SK-N-SH treated with all-trans-retinoic acid at 6 μM for 48 hours (cell line): ENCODE measurements at places on chromosomes 4 and X.

GRCh38 chrX:20753076-20753475, 486.4 kb upstream of the RPS6KA3 start:
- ATAC-seq = no peak

DNA sequence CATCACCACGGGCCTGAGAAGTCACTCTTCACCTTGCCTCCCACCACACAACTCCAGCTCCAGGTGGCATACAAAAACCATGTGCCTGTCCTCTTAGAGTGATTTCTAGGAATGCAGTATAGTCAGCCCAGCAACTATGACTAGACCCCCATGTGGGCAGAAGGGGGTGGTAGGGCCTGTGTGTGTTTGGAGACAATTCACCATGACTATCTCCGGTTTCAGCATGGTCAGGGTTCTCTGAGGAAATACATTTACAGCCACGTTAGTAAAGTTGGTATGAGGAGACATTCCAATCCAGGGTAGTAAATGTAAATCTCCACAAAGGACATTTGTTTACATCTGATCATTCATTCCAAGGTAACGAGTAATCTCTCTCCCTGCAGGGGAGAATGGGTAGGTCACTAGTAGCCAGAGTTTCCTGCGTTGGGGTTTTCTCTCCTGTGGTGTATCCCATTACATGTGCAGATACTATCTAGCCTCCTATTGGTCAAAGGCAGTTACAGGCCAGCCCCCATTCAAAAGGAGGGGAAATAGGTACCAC, 4.2 kb upstream of the MTMR1 start:
- ATAC-seq = peak; percentile 92

DNA sequence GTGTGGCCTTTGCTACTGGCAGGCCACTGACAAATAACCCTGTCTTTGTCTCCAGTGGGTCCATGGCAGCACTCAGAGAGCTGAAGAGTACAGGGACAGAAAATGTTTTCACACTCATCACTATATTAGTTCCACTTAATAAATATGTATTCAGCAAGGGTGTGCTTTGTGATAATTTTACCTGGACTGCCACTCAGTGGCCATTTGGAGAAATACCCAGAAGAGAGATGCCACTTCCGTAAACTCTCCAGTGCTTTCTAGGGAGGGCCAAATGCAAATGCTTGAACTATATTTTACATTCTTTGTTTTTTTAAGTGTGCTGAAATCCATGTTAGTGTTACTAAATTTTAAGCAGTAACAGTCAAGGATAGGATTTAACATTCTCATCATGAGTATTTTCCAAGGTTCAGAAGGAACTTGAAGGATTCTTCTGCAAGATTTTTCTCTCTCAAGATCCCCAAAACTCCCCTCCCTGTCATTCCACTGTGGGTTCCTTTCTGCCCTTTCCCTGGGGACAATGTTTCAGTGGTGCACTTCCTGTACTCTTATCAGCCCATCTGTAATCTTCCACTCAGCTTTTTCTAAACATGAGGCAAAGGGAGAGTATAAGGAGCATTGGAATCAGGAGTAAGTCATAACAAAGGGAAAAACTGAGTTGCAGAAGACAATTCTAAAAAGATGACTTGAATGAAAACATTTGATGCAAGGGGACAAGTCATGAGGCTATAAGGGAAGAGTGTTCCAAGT, 46.0 kb downstream of the TFDP3 start:
- ATAC-seq = 0 out of 3 replicates have a peak, but pooled peaks have one; percentile 57

DNA sequence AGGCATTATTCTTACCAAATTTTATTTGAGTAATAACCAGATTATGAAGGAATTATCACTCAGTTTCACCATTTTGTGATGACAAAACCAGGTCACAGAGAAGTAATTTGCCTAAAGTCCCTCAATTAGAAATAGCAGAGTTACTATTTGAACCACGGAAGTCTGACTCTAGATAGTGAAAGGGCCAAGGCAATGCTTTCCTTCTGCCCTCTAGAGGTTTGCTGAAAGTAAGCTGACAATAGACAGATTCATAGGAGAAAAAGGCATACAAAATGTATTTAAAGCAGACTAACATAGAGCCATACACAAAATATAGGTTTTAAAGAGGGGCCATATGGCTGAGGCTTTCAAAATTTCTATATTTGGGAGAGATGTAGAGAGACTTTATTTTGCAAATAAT, 43.1 kb downstream of the CXXC4 start:
- peak; percentile 71 for ATAC-seq

DNA sequence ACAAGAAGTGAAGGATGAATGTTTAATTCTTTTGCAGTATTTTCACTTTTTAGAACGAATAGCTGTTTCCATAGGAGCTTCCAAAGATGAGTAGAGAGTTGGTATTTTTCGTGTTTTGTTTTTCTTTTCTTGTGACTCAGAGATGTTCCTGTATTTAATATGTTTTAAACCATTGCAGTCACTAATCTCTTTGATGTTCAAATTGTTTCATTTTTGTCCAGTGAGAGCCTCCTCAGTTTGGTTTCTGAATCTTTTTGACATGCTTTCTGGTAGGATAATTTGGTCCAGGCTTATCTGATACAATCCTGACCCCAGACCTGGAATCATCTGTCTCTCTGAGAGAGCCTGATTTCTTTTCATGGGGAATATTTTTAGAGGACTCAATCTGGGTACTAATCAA, 41.6 kb downstream of the BEX3 start:
- ATAC-seq = no peak

- ATAC-seq = no peak
These were observed 10.6 kb downstream of the UVSSA start for GRCh38 chr4:1357356-1358248.

GRCh38 chrX:10415306-10416001, 204.9 kb downstream of the MID1 start:
- ATAC-seq = peak; percentile 87

DNA sequence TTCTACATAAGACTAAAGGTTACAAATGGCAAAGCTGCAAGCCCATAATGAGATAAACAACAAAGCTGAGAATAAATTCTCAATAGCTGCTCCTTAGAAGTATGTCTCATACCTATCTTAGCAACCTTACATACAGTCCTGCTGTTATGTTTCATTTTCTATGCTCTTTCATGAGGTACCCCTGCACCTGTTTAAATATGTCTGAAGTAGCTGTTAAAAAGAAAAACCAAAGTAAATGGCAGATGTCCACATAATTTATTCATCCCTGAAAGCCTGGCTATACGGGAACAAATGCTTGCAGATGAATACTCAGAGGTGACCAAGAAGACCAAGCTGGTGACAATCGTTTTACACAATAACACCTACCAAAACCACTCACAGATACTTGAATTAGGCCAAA, 22.5 kb downstream of the PPA2 start:
- no peak for ATAC-seq
